ENCODE measurements at places on chromosomes 2 and 18.
A peak's percentile ranks its signal among the peaks of the same experiment; 100 is the strongest.

DNA sequence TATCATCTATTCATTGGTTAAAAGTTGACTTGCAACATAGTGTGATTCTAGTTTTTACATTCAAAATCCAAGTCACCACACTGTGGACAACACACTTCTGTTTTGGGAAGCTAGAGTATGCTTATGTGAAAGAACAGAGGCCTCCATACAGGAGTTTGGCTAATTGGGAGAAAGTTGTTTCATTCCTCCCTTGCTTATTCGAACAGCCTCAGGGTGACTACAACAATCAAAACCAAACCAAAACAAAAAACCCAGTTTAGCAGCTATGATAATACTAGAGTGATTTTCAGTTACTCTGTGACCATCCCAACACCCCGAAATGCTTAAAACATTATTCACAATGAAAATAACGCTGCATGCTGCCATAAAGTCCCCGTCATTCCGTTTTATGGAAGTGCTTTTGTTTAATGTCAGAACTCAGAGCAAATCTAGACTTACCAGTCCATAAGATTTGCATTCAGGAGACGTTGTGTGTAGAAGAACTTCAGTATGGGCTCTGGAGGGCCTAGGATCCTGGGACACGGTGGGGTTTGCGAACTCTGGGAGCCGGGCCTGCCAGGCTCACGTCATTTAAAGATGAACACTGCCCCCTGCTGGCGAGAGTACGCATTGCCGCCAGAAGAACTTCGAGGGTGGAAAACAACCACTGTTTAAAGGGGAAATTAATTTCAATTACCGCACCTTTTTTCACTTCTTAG is 111.4 kb downstream of the FTCDNL1 start:
- no peaks in the 10 kb centered on the region for H3K36me3 ChIP-seq
- DNase-seq: peak; percentile 80
- H3K27ac ChIP-seq: no peak overlapping the region
- H3K27me3 ChIP-seq: peaks cover 28% of the 10 kb centered on the region
- peaks cover 5% of the 10 kb centered on the region for H3K4me1 ChIP-seq

- no peak overlapping the region for H3K4me3 ChIP-seq
- no peak for DNase-seq
- H3K4me1 ChIP-seq: peaks cover 3% of the 10 kb centered on the region
- H3K27ac ChIP-seq: no peak overlapping the region
- H3K27me3 ChIP-seq: peaks cover 61% of the 10 kb centered on the region
Measured at GRCh38 chr2:88191722-88192042, 21.5 kb downstream of the THNSL2 start.

- H3K27ac ChIP-seq: no peak overlapping the region
- no peak for DNase-seq
- H3K4me1 ChIP-seq: peaks cover 3% of the 10 kb centered on the region
Measured at GRCh38 chr2:219574484-219575311, 2.6 kb downstream of the INHA start.

GRCh38 chr2:150572194-150572766 is 84.8 kb upstream of the RND3 start:
- no peaks in the 10 kb centered on the region for H3K36me3 ChIP-seq
- H3K4me1 ChIP-seq: no peaks in the 10 kb centered on the region
- H3K4me3 ChIP-seq: no peak overlapping the region

DNA sequence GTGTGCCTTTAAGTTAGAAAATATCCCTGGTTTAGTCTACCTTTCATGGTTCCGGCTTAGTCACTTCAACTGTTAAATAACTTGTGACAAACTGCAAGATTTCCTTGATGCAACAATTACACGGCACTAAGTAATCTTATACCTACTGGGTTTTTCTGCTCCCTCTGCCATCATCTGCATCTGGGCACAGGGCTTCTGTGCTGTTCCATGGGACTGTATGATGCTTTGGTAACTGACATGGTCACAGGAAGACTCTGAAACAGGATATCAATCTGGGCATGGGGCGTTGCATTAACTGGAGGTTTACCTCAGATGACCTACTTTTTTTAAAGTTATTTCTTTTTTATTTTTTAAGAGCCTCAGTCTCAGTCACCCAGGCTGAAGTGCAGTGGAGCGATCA is 365.4 kb downstream of the SS18 start:
- no peaks in the 10 kb centered on the region for H3K4me1 ChIP-seq
- H3K27me3 ChIP-seq: peaks cover 17% of the 10 kb centered on the region
- H3K27ac ChIP-seq: no peak overlapping the region
- no peaks in the 10 kb centered on the region for H3K36me3 ChIP-seq
- DNase-seq: no peak

DNA sequence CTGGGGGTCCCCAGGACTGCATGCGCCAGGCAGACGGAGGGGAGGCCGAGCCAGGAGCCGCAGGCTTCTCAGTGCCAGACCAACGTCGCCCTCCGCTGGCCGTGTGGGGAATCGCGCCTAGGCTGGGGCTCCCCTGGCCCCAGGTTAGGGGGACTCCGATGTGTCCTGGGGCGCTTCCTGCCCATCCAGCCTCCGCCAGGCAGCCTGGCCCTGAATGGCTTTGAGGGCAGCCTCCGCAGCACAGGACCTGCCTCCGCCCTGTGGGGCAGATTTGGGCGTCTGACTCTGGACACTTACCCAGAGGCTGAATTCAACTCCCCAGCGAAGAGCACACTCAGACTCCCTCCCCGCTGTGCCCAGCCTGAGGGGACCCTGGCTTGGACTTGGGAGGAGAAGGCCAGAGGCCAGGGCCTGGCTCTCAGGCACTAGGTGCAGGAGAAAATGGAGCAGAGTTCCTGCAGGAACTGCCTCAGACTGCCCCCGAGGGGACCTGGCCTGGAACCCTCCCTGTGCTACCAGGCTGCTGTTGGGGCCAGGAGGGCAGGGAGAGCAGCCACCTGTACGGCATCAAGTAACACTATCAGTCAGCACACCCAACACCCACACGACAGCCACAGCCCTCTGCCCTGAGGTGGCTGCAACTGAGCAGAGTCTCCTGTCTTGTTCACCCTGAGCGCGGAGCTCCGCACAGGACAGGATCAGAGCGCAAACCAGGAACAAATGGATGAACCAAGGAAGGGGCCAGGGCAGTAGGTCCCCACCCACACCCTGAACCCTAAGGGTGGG is 597 bp upstream of the TEKT4 start:
- H3K4me1 ChIP-seq: no peaks in the 10 kb centered on the region
- no peak overlapping the region for H3K27ac ChIP-seq
- no peaks in the 10 kb centered on the region for H3K36me3 ChIP-seq
- H3K27me3 ChIP-seq: peaks cover 32% of the 10 kb centered on the region

DNA sequence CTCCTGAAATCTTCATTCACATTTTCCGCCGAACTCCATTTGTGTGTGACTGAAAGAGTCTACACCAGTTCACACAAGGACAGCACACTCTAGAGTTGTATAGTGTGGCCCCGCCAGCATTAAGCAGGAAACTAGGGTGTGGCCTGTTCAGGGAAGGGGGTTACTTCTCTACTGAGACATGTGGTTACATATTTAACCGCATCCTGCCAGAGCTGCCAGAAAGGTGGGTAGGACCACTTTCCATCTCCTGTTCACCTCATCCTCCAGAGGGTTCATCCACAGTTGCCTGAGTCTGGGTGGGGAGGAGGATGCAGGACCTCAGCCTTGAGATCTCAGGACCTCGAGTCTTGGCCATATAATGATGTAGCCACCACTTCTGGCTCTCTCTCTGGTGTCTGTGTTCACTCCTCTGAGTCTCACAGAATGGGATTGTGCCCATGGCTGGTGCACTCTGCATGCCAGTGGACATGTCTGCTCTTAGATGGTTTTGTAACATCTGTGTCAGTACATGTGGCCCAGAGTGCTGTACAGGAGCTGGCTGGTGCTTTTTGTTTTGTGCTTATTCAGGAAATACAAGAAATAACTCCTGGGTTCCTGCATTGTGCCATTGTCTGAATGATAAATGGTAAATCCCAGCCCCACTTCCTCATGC is 7.7 kb upstream of the SP140L start:
- peaks cover 60% of the 10 kb centered on the region for H3K4me1 ChIP-seq
- no peaks in the 10 kb centered on the region for H3K27me3 ChIP-seq
- peak overlapping the region; percentile 6 for H3K4me3 ChIP-seq
- H3K36me3 ChIP-seq: peaks cover 33% of the 10 kb centered on the region

GRCh38 chr18:27491772-27492171 is 306.7 kb upstream of the CHST9 start:
- H3K27ac ChIP-seq: no peak overlapping the region
- no peaks in the 10 kb centered on the region for H3K4me1 ChIP-seq
- H3K4me3 ChIP-seq: no peak overlapping the region
- no peaks in the 10 kb centered on the region for H3K36me3 ChIP-seq

GRCh38 chr2:179936654-179937053 is 70.4 kb downstream of the CWC22 start:
- H3K4me3 ChIP-seq: no peak overlapping the region
- no peaks in the 10 kb centered on the region for H3K4me1 ChIP-seq
- peaks cover 40% of the 10 kb centered on the region for H3K36me3 ChIP-seq
- no peaks in the 10 kb centered on the region for H3K27me3 ChIP-seq

- DNase-seq: no peak
- peak overlapping the region; percentile 69 for H3K4me3 ChIP-seq
- peaks cover 69% of the 10 kb centered on the region for H3K36me3 ChIP-seq
- peak overlapping the region; percentile 87 for H3K27ac ChIP-seq
Measured at GRCh38 chr2:161995553-161996016, 78.4 kb downstream of the DPP4 start.
